ENCODE measurements at places on chromosomes 7 and 10.
A peak's percentile ranks its signal among the peaks of the same experiment; 100 is the strongest.

DNA sequence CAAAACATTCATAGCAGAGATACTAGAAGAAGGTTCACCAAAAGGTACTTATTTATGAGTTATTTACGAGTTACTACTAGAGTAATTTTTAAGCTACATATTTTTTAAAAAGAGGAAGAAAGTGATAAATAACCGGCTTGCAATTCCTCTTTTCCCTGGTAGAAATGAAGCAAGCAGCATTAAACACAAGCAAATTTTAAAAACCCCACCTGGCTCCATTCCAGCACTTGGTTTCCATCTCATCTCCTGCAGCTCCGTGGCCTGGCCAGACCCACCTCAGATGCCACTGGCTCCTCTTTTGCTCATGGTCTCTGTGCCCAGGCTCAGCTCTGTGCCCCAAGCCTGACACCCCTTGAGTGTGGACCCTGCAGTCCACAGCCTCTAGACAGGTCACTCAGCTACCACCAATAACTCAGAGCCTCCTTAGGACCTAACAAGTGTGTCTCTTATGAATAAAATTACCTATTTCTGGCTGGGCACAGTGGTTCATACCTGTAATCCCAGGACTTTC is 479.5 kb downstream of the TNS3 start:
- no peak for DNase-seq

GRCh38 chr7:43856996-43857395 is 12.3 kb downstream of the MRPS24 start:
- no peak for DNase-seq

GRCh38 chr10:68163735-68164134 is 54.4 kb downstream of the MYPN start:
- no peak for DNase-seq

- DNase-seq, result no peak
Measured at GRCh38 chr10:30974773-30975415, 56.8 kb downstream of the ZNF438 start.

DNA sequence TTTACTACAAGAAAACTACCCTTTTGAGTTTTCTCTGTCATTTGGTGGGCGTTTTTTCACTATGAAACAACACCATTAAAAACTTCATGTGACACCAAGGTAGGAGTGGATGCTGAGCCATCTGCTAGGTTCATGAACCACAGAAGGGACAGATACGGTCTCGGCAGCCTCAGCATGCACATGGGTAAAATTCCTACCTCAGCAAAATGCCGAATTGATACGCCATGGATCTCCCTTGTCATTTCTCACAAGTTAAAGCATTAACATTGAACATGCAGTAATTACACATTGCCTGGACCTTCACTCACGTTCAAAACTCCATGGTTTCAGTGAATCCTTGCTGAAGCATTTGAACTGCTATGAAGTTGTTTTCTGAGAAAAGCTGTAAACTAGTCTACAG is 121.5 kb upstream of the EGR2 start:
- no peak for DNase-seq

DNA sequence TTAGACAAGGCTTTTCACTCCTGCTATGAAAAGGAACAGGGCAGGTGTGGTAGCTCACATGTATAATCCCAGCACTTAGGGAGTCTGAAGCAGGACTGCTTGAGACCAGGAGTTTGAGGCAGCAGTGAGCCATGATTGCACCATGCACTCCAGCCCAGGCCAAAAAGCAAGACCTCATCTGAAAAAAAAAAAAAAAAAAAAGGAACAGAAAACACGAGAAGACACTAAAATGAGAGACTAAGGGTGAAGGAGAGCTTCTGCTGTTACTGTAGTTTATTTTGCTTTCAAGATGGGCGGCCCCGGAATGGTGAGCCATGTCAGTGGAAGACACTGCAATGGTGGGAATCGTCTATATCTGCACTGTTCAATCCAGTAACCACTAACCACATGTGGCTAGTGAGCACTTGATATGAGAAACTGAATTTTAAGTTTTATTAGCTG is 9.9 kb downstream of the PIP4K2A start:
- DNase-seq, result no peak

DNA sequence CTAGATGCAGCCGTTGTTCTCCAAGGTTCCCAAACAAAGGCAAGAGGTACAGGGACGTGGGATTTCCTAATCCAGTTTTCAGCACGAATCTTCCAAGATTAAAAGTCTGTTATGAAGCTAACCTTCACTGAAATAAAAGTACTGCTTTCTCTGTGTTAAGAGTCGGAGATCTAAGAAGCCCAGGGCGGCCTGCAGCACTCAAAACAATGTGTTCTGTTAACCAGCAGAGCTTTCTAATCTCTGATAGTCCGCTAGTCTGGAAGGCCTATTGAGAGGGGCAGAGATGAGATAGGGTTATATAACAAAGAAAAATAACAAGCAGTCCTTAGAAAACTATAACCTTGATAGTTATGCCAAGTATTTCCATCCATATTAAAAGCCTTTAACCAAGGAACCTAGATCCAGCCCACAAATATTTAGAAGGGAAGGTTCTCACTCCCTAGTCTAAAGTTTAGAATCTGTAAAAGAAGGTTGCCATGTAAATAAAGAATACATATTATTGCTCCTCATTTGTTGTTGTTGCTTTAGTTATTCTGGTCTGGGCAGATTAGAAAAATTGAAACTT is 106.3 kb upstream of the SVIL start:
- no peak for DNase-seq

- DNase-seq, result no peak
Measured at GRCh38 chr7:65279795-65280194, 93.9 kb upstream of the ZNF92 start.

DNA sequence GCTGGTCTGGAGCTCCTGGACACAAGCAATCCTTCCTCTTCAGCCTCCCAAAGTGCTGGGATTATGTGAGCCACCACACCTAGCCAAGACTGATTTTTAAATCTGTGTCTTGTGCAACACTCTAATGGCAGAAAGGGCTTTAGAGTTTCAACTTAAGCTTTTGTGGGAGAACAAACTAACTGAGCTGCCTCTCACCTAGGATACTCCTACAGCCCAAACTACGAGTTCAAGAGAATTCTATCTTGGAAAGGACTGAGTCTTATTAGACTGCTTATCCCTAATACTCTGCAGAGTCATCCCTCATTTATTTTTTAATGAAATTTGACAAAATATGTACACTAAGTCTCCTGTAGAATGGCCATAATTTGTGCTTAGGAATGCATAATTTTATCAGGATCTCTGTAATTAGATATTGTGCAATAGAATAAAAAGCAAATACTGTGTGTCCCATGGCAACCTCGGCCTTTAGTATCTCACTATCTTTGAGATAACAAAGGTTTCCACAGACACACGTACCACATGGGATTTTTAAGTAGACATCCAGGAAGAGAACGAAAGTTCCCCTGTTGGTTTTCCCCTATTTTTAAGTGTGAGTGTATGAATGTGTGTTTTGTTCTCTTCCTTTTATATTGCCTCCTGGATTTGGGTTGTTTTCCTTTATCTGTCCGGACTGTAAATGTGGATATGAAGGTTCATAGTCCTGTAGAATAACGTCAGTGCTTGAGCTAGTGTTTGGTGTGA is 199.4 kb upstream of the TCF7L2 start:
- no peak for DNase-seq

GRCh38 chr7:46368871-46369270 is 447.8 kb upstream of the IGFBP3 start:
- no peak for DNase-seq

DNA sequence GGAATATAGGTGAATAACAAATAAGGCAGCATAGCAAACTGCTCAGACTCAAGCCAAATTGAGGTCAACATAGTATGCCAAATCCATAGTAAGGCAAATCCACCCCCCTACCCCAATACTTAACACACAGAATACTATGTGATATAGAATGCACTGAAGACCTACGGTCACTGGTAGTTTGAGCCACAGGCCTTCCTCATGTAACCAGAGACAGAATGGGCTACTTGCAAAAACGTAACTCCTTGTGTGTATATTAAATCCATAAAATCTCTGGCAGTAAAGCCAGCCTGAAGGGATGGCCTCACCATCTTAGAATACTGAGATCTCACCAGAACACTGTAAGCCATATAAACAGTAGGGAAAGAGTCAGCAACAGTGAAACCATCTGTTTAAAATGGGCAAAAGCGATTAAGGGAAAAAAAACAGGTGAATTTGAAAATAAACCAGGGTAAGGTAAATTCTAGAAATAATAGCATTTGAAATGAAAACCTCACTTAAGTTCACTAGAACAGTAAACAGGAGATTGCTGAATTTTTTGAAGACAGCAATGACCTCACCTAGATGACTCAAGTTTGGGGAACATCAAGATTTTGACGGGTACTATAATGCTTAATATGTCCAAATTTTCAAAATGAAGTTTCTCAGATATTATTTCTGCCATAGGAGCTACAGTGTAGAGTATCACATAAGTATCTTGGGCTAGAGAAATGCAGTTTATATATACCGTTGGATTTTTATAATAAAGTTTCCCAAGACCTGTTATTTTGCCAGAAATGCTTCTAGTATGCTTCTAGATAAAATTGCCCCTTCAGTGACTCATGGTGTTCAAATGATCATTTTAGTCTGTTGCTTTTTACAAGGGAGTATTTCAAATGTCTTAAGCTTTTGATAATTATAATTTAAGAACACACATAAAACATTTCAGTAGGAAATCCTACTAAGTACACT is 13.9 kb downstream of the HNRNPA2B1 start:
- no peak for DNase-seq

- DNase-seq, result no peak
Measured at GRCh38 chr10:10891124-10892082, 126.3 kb upstream of the CELF2 start.

DNA sequence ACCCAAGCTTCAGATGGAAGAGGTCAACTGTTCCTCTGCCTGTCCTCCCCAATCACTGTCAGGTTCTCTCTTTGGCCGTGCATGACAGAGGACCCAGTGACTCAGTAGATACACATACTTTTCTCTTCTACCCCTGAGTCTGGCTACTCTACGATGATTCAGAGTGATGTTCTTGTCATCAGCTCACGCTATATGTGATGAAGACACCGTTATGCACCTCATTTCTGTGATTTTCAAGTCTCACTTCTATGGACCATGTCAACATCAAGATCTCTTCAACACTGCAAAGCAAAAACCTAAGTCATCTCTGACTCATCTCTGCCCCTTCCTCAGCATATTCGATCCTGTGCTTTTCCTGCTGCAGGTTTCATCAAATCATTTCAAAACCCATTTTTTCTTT is 76.6 kb upstream of the DGKI start:
- peak; percentile 68 for DNase-seq

- no peak for DNase-seq
Measured at GRCh38 chr10:88026031-88026430, 162.6 kb downstream of the PTEN start.

GRCh38 chr7:44995555-44996493 is 4.2 kb upstream of the CCM2 start:
- DNase-seq, result no peak

- DNase-seq, result peak; percentile 12
Measured at GRCh38 chr10:108597031-108597430, 1326.3 kb downstream of the XPNPEP1 start.

DNA sequence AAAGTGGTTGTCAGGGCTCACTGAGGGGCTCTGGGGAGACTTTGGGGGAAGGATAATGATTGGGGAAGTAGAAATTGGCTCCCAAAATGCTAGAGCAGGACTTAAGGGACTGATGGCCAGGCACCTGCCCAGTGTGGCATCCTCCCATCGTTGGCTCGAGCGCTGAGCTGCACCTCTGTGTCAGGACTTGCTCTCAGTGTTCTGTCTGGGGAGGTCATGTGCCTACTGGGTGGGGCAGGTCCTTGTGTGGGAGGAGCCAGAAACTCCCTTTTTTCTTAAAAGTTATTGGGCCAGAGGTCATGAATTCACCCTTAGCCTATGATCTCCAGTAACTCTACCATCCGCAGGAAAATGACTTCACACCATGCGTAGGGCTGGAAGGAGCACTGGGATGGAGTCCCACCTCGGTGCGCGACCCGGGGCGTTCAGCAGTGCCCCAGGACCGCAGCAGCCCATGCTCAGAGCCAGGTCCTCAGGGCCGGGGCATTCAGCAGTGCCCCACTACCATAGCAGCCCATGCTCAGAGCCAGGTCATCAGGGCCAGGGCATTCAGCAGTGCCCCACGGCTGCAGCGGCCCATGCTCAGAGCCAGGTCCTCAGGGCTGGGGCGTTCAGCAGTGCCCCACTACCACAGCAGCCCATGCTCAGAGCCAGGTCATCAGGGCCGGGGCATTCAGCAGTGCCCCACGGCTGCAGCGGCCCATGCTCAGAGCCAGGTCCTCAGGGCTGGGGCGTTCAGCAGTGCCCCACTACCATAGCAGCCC is 221.9 kb downstream of the EBF3 start:
- DNase-seq, result no peak

GRCh38 chr7:155168597-155169480 is 98.7 kb downstream of the HTR5A start:
- DNase-seq, result no peak

GRCh38 chr10:71358277-71358676 is 38.4 kb upstream of the CDH23 start:
- DNase-seq, result no peak

- no peak for DNase-seq
Measured at GRCh38 chr7:106979551-106980357, 64.8 kb upstream of the PRKAR2B start.
